Fibroblast of skin of left quadriceps (primary cell): ENCODE measurements at places on chromosomes 1 and 21.
A peak's percentile ranks its signal among the peaks of the same experiment; 100 is the strongest.

DNA sequence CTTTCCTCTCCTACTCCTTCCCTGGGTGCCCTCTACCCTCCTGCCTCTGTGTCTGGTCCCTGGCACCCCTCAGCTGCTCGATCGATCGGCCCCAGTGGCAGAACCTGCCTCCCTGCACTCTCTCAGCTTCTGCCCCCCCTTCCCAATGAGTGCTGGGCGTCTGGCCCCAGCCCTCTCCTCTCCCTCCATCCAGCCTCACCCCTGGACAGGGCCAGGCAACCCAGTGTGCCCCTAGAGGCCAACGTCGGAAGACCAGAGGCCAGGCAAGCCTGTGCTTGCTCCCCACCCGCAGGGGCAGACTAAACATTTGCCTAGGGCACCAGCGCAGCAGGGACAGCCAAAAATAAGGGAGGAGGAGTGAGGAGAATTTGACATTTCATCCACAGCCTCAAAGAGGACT lies 43.5 kb downstream of the LGR6 start:
- DNase-seq, result no peak

DNA sequence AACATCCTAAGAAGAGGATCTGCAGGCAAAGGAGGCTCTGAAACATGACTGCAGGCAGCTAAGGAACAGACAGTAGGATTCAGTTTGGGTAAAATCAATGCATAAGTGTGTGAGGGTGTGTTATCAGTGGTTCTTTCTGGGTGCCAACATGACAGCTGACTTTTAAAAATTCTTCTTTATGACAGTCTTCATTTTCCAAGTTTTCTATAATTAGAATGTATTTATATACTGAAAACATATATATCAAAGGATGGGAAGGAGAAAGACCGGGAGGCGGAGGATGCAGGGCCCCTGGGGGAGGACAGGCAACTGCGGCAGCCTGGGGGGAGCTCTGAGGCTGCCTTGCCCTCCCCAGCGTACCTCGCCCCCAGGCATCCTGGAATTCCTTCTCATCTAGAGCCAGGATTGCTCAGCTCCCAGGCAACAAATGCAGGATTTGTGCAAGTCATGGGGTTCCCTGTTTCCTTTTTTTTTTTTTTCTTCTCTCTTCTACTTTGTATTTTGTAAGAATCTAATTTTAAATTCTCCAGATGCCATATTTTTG lies 104.8 kb downstream of the CSMD2 start:
- DNase-seq, result no peak

DNA sequence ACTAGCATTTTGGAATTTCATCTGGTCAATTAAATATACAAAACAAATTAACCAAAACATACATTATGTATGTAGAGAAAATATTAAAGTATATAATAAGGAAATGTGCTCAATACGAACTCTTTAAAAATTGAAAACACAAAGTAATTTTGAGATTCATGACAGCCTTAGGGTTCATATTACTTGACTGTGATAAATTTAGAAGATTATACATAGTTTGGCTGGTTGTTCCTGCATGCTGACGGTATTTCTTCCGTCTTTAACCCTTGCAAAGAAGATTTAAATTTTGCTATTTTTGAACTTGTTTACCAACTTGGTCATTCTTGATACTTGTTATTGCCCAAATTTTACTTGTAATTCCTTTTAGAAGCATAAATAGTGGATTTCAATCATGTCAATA lies 298.2 kb downstream of the NFIA start:
- no peak for DNase-seq

DNA sequence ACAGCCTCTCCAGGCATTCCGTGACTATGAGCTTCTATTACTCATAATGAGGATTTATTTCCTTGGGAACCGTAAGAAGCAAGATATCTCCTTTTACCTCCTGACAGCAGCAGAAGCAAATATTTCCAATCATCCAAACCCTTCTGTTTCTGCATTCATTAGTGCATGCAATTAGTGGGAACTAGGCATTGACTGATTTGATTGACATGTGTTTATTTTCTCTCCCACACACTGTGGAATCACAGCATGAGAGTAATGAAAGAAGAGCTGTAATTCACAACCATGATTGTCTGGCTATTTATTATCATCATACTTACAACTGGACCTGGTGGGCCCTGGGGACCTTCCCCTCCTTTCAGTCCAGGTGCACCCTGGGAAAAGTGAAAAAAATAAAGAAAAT lies 146.8 kb downstream of the COL11A1 start:
- DNase-seq, result no peak

DNA sequence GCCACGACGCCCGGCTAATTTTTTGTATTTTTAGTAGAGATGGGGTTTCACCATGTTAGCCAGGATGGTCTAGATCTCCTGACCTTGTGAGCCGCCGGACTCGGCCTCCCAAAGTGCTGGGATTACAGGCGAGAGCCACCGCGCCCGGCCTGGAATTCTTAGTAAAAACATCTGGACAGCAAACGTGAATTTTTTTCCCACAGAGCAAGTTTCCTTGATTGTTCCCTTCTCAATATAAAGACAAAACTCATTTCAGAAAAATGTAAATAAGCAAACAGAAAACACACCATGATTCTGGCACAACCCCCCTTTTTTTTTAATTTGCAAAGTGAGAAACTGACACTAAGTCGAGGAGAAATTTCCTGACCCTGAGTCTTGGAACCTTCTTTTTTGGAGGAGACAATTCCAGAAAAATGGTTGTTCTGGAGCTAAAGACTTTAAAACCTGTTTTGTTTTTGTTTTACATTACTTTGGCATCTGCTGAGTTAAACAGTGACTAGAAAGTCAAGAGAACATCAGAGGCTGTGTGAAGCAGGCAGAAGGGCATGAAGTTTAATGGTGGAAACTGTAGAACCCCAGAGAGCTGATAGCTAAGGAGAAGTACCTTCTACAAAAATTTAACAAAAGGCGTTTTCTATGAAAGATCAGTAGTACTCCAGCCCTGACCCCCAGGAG lies 10.3 kb upstream of the HMGCS2 start:
- no peak for DNase-seq

DNA sequence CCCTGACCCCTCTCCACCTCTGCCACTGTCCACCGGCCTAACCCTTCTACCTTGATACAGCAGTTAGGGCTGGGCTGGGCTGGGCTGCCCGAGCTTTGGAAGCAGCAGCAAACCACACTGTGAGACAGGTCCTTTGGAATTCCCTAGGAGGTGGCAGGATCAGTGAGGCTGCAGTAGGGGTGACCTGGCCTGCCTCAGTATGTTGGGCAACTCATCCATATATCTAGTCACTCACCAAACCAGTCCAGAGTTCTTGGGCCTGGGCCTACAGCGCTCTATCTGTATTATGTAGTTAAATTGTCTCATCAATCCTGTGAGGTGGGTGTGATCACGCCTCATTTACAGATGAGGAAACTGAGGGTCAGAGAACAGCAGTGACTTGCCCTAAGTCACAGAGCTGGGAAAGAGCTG lies 13.3 kb upstream of the SYNC start:
- no peak for DNase-seq

GRCh38 chr1:14259191-14259757 lies 339.2 kb upstream of the KAZN start:
- no peak for DNase-seq

DNA sequence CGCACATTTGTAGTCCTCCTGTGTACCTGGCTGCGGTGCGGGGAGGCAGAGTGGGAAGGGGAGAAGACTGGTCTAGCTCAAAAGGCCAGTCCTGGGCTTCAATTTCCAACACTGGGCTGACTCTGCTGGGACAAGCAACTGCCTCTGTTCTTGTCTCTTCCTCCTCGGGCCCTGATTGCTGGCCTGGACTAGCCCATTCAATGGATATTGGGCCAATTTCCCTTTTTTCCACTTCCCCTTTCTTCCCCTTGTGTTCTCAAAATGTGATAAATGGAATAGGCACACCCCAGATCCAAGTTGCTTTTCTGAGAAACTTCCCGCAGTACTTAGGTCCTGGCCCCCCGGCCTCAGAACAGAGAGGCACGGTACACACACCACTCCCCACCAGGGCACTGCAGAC lies 48.2 kb downstream of the SPSB1 start:
- no peak for DNase-seq

GRCh38 chr1:152743371-152744145 lies 14.3 kb upstream of the KPRP start:
- DNase-seq, result no peak

GRCh38 chr1:223256034-223256433 lies 107.9 kb downstream of the SUSD4 start:
- DNase-seq, result no peak

GRCh38 chr1:36123356-36123755 lies 1.7 kb downstream of the COL8A2 start:
- no peak for DNase-seq

DNA sequence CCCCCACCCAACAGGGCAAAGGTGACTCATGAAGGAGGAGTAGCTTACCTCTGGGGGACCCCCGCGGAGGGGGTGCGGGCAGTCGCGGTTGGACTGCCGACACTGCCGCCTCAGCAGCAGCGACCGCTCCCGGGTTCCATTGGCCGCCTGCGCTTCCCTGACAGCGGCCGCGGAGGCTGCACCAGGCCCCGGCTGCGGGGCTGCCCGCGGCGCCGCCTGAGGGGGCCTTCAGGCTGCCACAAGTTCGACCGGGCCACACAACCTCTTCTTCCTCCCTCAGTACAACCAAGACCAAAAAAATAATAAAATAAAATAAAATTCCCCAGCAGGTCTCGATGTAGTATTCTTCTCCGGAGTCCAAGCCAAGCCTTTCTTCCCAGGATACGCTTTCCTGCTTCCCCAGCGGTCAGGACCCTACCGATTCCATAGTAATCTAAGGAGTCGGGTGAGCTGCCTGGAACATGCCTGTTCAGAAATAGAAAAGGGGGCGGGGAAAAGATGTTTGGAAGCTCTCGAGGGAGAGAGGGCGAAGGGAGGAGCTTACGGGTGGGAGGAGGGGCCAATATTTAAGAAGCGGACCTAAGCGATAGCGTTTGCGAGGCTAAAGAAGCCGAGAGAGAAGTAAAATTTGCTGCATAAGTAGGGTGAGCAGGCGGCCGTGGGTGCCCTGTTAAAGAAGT lies at the start of gene PI4KB:
PI4KB (minus strand) TSS at position 194 of the 680 bp plus-strand sequence. CDS start 10,935 bp downstream, outside the sequence.
- peak; percentile 98 for DNase-seq

DNA sequence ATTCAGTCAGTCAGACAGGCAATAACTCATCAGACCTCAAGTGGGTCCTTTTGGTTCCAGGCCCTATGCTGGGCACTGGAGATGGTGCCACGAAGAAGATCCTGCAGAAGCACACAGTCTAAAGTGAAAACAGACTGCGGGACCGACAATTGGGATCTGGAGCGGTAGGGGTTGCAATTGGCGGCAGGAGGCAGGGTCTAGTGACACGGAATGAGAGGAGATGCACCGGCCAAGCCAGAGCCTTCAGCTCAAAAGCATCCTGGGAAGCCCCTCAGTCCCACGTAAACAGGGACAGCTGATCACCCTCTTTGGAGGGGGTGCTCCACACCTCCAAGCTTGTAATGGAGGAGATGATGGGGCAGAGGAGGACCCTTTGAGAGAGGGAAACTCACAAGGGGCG lies 56.2 kb downstream of the KLHDC7A start:
- no peak for DNase-seq

GRCh38 chr1:246159279-246160227 lies 347.5 kb downstream of the SMYD3 start:
- no peak for DNase-seq

- DNase-seq, result no peak
Observed at GRCh38 chr1:156953571-156953970, 33.1 kb downstream of the LRRC71 start.

DNA sequence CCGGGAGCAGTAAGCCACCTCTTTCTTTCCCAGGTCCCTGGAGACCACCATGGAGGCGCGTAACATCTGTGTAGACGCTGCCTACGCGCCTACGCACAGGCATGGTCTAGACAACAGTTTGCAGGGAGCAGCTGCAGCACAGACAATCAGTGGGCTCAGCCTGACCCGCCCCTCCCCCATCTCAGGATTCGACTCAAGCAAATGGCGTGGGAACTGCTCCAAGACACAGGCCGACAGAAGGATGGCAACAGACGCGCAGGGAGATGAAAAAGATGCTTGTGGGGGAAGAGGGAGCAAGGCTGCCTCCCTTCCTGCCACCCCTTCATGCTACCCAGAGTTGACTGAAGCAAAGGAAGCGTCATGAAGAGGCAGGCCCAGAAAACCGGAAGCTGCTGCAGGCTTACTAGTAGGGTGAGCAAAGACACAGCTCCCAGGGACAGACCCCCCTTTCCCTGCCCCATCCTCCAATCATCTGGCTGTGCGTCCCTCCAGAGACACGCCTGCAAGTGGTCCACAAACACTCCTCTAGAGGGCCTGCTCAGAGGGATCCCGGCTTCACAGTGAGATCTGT lies 19.5 kb downstream of the STK40 start:
- peak; percentile 68 for DNase-seq

GRCh38 chr1:186536273-186536890 lies 75.5 kb upstream of the PDC start:
- no peak for DNase-seq

DNA sequence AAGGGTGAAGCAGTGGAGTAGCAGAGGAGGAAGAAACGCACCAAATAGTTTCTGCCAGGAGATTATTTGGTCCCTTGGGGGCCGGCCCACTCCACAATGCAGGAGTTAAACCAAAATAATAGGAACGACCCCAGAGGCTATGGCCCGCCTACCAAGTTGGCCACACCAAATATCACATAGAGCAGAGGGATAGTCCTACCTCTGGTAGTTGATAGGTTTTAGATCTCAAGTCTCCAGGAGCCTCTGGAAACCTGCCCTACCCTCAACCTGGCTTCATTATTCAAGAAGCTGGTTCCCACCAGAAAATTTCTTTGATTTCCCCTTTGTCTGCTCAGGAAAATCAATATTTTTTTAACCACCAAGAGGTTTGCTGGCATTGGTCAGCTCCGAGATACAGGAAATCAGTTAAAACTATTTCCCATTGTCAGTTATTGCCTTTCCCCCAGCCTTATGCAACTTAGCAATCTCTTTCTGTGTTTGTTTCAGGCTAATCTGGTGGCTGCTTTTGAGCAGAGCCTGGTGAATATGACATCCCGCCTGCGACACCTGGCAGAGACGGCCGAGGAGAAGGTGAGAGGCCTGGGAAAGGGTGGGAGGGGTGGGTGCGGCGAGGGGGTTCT lies 35.5 kb upstream of the IPO9 start:
- DNase-seq, result no peak

- no peak for DNase-seq
Observed at GRCh38 chr1:160619742-160620277, 27.0 kb downstream of the SLAMF1 start.

DNA sequence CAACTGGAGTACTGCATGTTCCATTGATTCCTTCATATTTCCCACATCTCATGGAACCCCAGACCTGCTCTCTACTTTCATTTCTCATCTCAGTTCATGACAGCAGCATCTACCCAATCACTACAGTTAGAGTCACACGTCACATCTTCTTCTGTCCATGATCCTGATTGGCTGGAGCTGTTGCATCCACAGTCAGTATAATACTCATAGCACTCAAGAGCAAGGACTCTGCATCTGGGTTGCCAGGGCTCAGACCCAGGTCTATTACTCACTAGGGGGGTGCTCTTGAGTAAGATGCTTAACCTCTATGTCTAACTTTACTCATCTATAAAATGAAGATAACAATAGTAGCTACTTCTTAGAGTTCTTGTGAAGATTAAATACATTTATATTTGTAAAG lies 4.4 kb upstream of the XPR1 start:
- DNase-seq, result no peak
